ENCODE measurements at places on chromosomes 7 and 10.
A peak's percentile ranks its signal among the peaks of the same experiment; 100 is the strongest.

DNA sequence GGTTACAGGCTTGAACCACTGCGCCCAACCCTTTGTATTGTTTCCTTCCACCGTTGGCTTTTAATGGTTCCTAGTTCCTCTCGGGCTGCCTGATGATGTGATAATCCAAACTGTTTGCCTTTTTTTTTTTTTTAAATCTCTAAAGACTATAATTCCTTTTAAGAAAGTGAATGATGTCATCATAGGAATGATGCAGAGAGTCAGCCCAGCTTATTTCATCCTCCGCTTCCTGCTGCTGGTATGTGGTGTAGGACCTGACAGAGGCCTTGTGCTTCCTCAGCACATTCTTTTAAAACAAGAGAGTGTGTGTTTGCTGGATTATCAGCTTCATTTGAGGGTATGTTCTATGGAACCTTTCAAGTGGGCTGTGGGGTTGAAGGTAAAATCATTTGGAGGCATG lies 241.4 kb downstream of the LRMDA start:
- DNase-seq = no peak

DNA sequence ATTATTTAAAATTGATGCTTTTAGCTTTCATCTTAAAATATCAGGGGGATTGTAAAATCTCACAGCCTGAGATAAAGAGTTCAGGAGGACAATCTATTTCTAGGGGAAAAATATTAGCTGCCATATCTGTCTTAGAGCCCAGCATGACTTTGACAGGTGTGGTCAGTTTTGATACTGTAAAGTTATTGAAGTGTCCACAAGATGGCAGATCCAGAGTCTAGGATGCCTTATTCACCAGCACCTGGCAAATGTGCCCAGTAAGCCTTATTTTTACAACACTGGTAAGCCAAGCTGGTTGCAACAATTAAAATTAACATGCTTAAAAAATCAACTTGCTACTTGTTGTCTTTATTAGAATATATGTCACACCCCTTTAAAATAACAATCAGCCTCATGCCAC lies 579.3 kb downstream of the SH2D4B start:
- DNase-seq = no peak

GRCh38 chr7:151789380-151789947 lies 87.5 kb downstream of the PRKAG2 start:
- DNase-seq = no peak

DNA sequence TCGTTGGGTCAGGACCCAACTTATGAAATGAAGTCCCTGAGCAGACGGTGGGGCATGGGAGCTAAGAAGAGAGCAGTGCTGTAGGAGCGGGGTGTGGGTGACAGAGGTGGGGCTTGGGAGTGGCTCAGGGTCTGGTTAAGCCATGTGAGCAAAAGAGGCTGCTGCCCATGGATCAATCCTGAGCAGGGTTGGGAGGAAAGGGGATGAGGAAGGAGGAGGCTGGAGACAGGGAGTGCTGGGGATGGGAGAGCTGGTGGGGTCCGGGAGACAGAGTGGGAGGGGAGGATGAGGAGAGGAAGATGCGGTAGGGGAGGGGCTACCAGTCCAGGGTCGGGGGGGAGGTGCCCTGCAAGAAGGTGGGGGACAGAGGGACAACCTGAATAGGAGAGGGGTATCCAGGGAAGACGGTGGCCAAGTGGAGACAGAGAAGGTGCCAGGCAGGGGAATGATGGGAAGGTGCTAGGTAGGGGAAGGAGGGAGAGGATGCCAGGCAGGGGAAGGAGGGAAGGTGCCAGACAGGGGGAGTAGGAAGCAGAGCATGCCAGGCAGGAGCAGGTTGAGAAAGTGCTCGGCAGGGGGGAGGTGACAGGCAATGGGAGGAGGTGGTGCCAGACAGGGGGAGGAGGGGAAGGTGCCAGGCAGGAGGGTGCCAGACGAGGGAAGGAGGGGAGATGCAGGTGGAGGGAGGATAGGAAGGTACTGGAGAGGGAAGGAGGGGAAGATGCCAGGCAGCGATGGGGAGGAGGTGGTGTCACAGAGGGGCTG lies 27.5 kb upstream of the SMARCD3 start:
- DNase-seq = no peak

GRCh38 chr10:122879339-122880273 lies at the start of gene FAM24B:
FAM24B (minus strand) TSS chr10:122879581; CDS start chr10:122850515, 29,066 bp downstream.
- DNase-seq = peak; percentile 94

DNA sequence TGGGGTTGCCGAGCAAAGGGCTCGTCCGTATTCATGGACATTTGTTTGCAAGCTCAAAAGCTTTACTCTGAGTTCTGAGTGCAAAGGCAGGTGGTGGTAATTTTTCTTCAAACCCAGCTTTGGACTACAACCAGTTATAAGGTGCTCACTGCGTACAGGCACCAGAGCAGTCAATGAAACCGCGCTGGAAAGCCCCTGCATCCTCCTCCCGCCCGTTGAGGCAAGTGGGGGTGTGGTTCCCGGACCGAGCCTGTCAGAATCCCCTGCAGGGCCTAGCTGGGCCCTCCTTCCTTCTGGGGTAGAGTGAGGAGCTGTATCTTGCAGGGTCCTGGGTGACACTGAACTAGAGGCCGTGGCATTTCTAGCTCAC lies 22.3 kb downstream of the AMZ1 start:
- DNase-seq = no peak

DNA sequence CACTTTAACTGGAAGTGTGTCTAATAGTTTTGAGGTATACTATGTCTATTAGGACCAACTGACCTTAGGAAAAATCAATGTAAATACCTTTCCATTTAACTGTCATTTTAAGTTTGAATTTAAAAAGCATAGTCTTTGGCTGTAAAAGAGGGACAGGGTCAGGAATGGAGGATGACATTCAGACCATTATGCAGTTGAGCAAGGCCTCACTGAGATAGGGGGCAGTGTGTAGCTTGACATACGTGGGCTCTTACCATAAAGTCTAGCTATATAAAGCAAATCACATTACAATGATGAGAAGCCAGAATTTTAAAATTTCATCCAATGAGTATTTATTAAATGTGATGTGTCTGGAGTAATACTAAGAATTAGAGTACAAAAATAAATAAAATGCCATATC lies 17.9 kb downstream of the PALS2 start:
- DNase-seq = no peak

GRCh38 chr10:117675514-117676055 lies 133.0 kb downstream of the EMX2 start:
- no peak for DNase-seq

DNA sequence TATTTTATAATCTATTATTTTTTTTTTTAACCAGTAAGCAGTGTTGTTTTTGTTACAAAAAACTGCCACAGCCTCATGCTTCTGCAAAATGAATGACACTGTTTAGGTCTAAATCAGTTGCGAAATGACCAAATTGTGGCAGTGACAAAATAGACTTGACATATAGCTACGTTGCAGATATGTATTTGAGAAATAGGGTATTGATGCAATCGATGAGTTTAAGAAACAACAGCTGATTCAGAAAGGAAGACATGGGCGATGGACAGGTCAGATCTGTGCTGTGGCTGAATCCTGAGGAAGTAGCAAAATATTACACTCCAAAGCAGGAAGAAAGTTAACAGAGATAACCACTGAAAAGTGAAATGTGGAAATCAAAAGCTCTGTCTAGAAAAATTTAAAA lies 89.0 kb upstream of the STEAP4 start:
- peak; percentile 48 for DNase-seq

GRCh38 chr10:72935361-72935760 lies 19.2 kb downstream of the PLA2G12B start:
- DNase-seq = no peak

DNA sequence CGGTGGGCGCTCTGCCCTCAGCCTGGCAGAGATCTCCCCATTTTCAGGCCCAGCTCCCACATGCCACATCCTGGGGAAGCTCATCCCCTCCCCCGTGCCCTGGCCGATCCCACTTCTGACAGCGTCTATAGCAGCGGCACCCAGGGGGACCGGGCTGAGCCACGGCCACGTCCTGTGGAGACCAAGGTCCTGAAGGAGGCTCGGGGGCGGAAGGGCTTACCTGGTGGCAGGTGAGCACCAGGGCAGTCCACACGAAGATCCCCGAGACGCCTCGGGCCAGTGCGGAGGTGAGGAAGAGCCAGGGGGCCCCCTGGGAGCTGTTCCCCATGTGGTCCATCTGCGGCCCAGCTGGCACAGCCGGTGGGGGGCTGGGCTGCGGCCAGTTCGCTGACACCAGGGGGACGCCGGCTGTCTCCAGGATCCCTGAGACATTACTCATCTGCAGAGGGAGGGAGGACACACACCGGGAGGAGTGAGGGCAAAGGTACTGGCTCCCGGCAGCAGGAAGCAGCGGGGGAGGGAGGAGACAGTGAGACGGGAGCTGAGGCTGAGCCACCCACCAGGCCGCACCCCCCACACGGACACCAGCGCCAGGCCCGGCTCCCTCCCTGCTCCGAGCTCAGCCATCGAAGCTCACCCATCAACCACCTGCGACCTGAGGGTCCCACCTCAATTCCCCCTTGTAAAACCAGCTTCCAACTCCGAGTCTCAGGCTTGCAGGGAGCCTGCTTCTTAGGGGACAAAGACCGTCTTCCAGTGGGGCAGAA lies 776 bp downstream of the TMEM184A start:
- no peak for DNase-seq

GRCh38 chr7:30470163-30470770 lies 8.3 kb downstream of the NOD1 start:
- DNase-seq = no peak

GRCh38 chr7:106176414-106177299 lies 64.5 kb upstream of the SYPL1 start:
- no peak for DNase-seq

Measured in GF-D8 (cell line).